LoVo (cell line): ENCODE measurements at places on chromosomes 5 and 9.

DNA sequence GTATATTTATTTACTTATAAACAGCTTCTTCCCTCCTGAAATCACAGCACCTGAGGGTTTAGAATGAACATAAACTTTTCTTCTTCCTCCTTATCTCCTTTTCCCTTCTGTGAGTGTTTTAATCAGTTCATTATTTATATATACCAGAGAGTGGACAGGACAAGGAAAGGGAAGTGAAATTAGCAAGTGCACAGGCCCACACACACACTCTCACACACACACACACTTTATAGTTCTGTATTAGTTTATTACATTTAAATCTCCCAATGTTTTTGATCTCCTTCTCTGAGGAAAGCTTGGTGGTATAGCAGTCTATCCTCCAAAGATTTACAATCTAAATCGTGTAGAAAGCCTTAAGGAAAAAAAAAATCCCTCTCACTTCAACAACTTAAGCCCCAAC lies 353.5 kb downstream of the NDUFS4 start:
- no peak for DNase-seq

- DNase-seq, result no peak
Observed at GRCh38 chr9:28750136-28750535, 1176.9 kb upstream of the C9orf72 start.

DNA sequence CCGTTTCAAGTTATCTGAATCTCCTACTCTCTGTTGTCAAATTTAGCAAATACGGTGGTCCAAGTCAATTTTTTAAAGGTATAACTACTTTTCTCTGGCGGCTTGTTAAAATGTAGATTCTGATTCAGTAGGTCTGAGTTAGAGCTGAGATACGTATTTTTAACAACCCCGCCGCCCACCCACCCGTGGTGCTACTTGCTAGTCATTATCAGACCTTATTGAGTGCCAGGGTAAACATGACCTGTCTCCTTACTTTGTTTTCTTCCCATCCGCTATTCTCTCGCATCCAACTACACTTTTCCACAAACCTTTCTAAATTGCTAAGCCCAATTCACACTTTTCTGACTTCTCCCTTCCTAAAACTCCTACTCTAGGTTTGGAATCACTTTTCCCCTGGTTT lies 694 bp upstream of the PLAA start:
- DNase-seq, result no peak

- DNase-seq, result no peak
Observed at GRCh38 chr9:33709269-33709668, 86.1 kb upstream of the PRSS3 start.

GRCh38 chr9:128155736-128156500 lies 4.1 kb upstream of the BBLN start:
- no peak for DNase-seq

- DNase-seq, result no peak
Observed at GRCh38 chr9:133117271-133118178, 3.5 kb downstream of the RALGDS start.

DNA sequence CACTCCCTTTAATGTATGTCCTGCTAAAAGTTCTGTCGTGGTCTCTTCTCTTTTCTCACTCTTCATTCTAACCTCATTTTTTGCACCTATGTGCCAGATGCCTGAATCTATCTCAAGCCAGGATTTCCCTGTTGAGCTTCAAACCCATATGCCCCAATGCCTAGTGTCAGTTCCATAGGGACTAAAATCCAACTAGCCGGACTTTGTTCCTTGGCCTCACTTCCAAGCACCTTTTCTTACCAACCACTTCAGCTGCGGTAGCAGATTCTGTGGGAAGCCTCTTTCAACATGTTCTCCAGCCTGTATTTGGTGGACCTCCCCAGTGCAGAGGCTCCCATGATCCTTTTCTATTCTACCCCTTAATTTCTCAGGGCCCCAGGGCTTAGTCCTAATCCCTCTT lies 17.5 kb downstream of the C9orf57 start:
- no peak for DNase-seq

GRCh38 chr9:34701023-34701768 lies 8.7 kb downstream of the CCL21 start:
- DNase-seq, result peak; percentile 72

DNA sequence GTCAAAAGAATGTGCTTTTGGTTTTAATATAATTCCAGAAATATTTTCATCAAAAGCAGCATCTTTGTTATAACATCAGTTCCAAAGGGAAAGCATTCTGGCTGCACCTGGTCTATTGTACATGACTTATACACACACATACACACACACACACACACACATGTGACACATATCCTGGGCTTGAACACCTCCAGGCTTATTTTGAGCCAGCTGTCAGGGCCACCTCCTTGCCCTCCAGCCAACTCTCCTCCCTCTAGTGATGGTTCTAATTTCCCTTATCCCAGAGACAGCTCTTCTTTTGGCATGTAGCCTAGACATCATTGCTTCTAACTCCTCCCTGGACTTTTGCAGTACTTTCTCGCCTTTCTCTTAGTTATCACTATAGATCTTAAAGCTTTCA lies 115.0 kb downstream of the PIK3R1 start:
- DNase-seq, result no peak

DNA sequence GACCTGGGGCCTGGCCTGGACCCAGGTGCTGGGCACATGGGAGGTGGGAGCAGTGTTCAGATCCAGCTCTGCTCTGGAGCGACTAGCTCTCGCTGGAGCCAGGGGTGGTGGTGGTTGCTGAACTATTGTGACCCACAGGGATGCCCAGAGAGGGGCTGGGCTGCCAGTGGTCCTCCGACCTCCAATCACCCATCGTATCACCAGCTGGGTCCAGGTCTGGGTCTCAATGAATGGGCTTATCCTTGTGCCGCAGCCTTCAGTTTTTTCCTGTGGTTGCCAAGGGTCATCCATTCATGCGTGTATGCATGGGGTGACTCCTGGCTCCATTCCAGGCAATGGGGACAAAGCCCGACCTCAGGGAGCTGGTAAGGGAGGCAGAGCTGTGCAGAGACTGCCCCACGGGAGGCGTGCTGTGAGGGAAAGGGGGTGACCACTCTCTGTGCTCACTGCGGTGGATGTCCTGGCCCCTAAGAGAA lies 68.6 kb upstream of the RNF130 start:
- DNase-seq, result no peak

- DNase-seq, result no peak
Observed at GRCh38 chr5:160197341-160198144, 31.8 kb upstream of the FABP6 start.

DNA sequence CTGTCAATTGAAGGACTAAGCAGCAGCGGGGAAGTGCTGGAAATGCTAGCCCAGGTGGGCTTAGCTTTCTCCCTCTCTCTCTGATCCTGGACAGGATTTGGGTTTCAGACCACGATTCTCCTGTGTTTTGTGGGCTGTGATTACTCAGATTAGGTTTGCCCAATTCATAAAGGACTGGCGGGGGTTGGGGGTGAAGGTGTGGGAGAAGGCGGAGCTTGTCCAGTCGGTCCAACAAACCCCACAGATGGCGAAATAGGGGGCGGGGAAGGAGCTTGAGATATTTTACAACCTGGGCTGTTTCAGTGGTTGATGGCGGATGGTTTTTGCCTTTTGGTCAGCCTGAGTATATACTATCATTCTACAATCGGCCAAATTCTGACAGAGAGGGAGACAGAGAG lies 35.2 kb downstream of the PCDHAC2 start:
- peak; percentile 9 for DNase-seq

DNA sequence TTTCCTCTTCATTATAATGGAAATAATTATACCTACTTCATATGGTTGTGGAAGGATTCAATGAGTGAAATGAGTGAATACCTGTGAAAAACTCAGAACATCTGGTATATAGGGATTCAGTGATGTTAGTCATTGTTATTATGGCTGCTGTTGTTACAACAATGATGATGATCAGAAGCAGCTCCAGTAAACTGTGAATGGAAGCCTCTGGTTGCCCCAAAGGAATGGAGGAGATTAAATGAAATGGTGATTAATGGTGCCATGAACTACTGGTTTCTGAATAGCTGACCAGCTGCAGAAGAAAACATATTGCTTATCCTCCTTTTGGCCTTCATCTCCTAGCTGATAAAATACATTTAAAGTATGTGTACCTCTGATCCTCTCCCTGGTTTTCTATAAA lies 372.0 kb downstream of the ARHGEF28 start:
- no peak for DNase-seq

GRCh38 chr9:4298255-4299004 lies 1.4 kb downstream of the GLIS3 start:
- DNase-seq, result peak; percentile 58

GRCh38 chr5:78367318-78367991 lies 7.0 kb downstream of the SCAMP1 start:
- DNase-seq, result no peak
